ENCODE measurements at places on chromosomes 11 and 22.

DNA sequence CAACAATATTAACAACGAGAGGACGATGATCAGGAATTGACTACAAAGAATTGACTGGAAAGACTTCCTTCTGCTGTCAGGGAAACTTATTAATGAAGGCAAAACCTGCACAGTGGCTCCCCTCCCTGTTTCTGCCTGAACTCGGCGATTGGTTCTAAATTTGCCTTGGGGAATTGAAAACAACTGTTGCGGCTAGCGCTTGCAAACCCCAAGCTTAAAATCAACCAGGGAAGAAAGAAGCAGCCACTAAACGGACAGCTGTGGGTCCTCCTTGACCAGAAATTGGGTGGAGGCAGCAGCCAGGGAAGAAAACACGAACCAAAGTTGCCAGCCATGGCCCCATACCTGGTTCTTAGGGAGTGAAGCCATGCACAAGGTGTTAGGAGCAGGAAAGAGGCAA is 383.5 kb upstream of the CADM1 start:
- DNase-seq: no peak

GRCh38 chr11:18490319-18490718 is 34.7 kb downstream of the LDHAL6A start:
- DNase-seq: no peak

GRCh38 chr11:45532546-45532945 is 132.9 kb downstream of the CHST1 start:
- DNase-seq: no peak

GRCh38 chr11:77173494-77173893 is 45.4 kb downstream of the MYO7A start:
- no peak for DNase-seq

DNA sequence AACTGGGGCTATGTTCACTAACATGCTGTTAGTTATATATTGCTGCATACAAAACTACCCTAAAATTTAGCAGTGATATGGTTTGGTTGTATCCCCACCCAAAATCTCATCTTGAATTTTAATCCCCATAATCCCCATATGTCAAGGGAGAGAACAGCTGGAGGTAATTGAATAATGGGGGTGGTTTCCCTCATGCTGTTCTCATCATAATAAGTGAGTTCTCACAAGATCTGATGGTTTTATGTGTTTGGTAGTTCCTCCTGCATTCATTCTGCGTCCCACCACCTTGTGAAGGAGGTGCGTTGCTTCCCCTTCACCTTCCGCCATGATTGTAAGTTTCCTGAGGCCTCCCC is 10.0 kb upstream of the PATL1 start:
- no peak for DNase-seq
